Adrenal gland (tissue), 19 donors: ENCODE measurements at places on chromosomes 3 and 15. TPM values are rescaled to one million over a fixed set of nuclear protein-coding genes. Genes with fewer than 3 reads are reported as not detected.

Gene SLC7A14
- total RNA-seq, result 1.3 TPM

- peaks cover 11% of the 10 kb centered on the region for H3K27me3 ChIP-seq
- H3K4me1 ChIP-seq, result no peaks in the 10 kb centered on the region
- H3K4me3 ChIP-seq, result no peak overlapping the region
- peak; percentile 5 for DNase-seq
These were observed 130.6 kb upstream of the MEF2A start for GRCh38 chr15:99435113-99435695.

Gene IL17RE
- total RNA-seq, result 0.24 TPM

Gene IMPG2
- 0.25 TPM for total RNA-seq

Gene TMF1
- total RNA-seq, result 24.2 TPM

DNA sequence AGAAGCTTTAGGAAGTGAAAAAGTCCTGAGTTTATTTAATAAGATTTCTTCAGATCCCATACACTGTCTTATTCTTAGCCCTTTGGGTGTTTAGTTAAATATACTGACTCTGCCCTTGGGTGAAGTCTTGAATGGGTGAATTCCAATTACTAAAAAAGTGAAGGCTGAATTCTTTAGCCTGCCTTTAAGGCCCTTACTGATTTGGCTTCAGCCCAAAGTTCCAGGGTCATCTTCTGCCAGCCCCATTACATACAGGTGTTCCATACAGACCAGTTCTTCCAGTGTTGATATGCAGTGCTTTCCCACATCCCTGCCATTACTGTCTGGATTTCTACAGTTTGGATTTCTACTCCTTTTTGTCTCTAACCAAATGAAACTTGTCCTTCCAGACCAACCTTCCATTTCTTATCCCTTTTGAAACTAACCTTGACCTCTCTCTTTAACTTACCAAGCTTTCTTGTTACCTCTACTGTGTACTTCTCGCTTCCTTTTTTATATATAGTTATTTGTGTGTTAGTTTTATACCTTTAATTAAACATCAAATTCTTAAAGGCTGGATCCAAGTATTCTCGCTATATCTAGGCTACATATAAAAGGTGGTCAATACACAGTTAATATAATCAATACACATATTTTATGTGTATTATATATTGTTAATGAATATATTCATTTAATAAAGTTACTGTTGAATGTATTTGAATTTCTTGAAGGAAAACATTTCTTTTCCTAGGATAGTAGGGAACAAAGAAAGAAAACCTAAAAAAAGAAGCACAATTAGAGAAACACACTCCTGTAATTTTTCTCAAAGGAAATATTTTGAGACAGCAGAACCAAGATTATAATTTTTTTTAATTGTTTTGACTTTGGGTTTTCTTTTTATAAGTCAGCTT lies 15.0 kb downstream of the MBNL1 start:
- DNase-seq, result no peak
- peak overlapping the region; percentile 47 for H3K27ac ChIP-seq
- H3K4me3 ChIP-seq, result no peak overlapping the region
- H3K36me3 ChIP-seq, result no peaks in the 10 kb centered on the region
- H3K27me3 ChIP-seq, result no peaks in the 10 kb centered on the region

GRCh38 chr3:12409684-12410596 lies 74.3 kb upstream of the TSEN2 start:
- no peak for DNase-seq
- no peak overlapping the region for H3K4me3 ChIP-seq
- no peak overlapping the region for H3K27ac ChIP-seq
- H3K4me1 ChIP-seq, result peaks cover 5% of the 10 kb centered on the region

Gene SEMA3B
- total RNA-seq, result 81.7 TPM

DNA sequence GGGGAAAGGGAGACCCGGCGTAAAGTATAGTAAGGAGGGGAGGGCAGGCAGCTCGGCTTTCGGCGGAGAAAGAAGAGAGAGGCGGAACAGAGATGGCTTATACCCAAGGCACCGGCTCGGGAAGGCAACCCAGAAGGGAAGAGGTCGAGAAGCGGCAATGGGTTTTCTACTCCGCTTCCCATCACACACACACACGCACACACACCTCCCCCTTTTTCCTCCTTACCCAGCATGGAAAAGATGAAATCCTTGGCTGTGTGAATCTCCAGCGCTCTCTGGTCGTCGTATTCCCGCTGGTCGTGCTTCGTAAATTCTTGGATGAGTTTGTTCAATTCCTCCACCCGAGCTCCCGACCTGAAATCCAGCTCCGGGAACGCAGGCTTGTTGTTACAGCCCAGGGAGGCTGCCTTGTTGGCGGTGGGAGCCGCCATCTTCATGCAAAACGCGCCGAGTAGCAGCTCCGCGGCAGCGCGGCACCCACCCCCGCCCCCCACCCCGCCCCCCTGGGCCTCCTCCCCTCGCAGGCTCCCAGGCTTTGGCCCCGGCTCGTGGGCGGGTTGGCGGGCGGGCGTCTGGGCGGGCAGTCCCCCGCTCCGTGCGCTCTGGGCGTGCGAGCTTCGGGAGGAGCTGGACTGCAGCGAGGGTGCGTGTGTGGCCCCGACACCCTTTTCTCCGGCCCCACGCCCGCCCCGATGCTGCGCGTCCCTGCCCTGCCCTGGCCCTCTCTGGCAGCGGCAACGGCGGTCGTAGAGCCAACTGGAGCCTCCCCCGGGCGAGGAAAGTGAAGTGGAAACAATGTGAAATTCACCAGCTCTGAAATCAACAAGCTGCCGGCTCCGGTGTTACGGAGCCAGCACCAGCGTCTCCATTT lies at the start of gene MB21D2:
Gene MB21D2 (minus strand): TSS at position 453 of the 871 bp plus-strand sequence. CDS start 16 bp downstream, at position 437.
- peak within 1 kb of the TSS; percentile 90 for H3K27ac ChIP-seq
- peak within 1 kb of the TSS; percentile 54 for H3K4me3 ChIP-seq
- no peaks in the 10 kb centered on the region for H3K4me1 ChIP-seq
- no peaks in the 10 kb centered on the region for H3K36me3 ChIP-seq
- DNase-seq, result peak; percentile 76

- DNase-seq, result no peak
- no peak overlapping the region for H3K27ac ChIP-seq
- H3K4me3 ChIP-seq, result no peak overlapping the region
These were observed 37.7 kb upstream of the FGD5 start for GRCh38 chr3:14780927-14781507.

DNA sequence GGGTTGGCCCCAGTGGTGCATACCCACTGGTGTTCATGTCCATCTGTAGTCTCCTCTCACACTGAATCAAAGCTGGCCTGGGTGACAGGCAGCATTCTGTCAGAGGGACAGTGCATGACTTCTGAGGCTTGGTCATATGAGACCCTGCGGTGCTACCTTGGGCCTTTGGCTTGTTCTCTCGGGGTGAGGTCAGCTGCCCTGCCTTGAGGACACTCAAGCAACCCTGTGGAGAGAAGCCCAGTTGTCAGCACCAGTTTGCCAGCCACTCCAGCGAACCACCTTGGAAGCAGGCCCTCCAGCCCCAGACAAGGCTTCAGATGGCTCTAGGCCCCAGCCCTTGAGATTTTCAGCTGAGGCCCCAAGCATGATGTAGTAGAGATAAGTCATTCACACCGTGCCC lies 16.9 kb upstream of the RAB7A start:
- H3K36me3 ChIP-seq, result no peaks in the 10 kb centered on the region
- DNase-seq, result no peak
- no peaks in the 10 kb centered on the region for H3K27me3 ChIP-seq
- H3K4me1 ChIP-seq, result no peaks in the 10 kb centered on the region

GRCh38 chr15:33729653-33730052 lies 238.6 kb upstream of the CHRM5 start:
- no peak overlapping the region for H3K4me3 ChIP-seq
- no peak overlapping the region for H3K27ac ChIP-seq
- no peaks in the 10 kb centered on the region for H3K36me3 ChIP-seq

DNA sequence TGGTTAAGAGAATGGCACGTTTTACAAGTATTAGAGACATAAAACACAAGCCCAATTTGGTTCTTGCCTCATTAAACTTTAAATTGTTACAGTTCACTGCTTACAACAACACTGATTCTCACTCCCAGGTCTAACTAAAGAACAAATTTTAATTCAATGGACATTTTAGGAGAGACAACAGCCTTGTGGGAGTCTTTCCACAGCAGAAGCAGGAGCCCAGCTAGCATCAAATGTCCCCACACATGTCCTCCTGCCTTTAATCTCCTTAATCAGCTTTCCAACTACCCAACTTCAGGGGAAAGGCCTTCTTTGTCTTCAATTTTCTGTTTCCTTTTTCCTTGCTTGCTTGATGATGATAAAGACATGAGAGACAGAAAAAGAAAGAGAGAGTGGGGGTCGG lies 287.8 kb upstream of the WNT5A start:
- DNase-seq, result no peak
- H3K27ac ChIP-seq, result no peak overlapping the region
- no peak overlapping the region for H3K4me3 ChIP-seq

DNA sequence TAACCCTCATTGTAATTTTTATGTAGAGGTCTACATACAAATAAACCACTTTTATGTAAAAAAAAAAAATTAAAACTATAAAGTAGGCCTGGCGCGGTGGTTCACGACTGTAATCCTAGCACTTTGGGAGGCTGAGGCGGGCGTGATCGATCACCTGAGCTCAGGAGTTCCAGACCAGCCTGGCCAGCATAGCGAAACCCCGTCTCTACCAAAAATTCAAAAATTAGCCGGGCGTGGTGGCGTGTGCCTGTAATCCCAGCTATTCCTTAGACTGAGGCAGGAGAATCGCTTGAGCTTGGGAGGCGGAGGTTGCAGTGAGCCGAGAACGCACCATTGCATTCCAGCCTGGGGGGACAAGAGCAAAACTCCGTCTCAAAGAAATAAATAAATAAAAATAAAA lies 766 bp upstream of the SLC12A6 start:
- H3K36me3 ChIP-seq, result peaks cover 9% of the 10 kb centered on the region
- H3K4me3 ChIP-seq, result peak overlapping the region; percentile 77
- peak overlapping the region; percentile 86 for H3K27ac ChIP-seq
- no peaks in the 10 kb centered on the region for H3K27me3 ChIP-seq
- DNase-seq, result no peak

- no peaks in the 10 kb centered on the region for H3K4me1 ChIP-seq
- no peak overlapping the region for H3K4me3 ChIP-seq
- H3K36me3 ChIP-seq, result no peaks in the 10 kb centered on the region
- no peaks in the 10 kb centered on the region for H3K27me3 ChIP-seq
- H3K27ac ChIP-seq, result no peak overlapping the region
- no peak for DNase-seq
These were observed 344.7 kb upstream of the RBMS3 start for GRCh38 chr3:28936154-28936553.

DNA sequence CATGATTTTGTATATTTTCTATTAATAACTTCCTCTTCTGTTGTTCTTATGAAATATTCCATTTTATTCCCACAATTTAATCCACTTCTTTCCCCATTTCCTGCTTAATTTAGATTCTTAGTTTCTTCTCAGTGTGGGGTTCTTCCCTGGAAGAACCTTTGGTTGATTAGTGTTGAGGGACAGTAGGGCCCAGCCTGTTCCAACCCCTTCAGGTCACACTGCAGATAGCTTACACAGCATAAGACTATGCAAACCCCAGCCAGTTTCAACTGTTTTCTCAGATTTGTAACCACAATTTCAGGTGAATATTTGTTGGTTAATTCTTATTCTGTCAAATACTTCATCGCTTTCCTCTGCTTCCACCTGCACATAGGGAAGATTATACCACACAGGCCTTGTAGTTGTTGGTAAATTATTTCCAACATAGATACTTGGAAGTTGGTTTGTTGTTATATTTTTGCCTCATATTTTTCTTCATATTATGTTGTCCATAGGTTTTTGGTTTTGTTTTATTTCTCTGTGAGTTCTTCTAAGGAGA lies 34.7 kb downstream of the AADACL2 start:
- no peak overlapping the region for H3K4me3 ChIP-seq
- H3K27ac ChIP-seq, result no peak overlapping the region
- no peaks in the 10 kb centered on the region for H3K36me3 ChIP-seq
- H3K27me3 ChIP-seq, result no peaks in the 10 kb centered on the region

Gene CPN2
- 14.3 TPM for total RNA-seq

Gene GPR149
- total RNA-seq, result not detected

DNA sequence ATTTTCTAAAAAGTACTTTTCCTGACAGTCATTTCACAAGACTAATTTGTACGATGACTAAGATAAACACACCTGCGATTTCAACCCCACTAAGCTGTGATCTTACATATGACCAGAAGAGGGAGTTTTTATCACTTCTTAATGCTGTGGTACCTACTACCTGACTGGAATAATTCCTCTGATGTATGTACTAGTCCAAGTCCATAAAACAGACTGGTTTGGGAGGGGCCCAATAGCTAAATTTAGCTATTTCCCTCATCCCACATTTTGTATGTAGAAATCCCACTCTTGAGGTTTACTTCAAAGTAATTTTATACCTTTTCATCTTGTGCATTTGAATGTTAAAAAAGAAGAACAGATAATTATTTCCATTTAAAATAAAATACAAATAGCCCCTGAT lies 49.7 kb upstream of the SCAANT1 start:
- H3K4me1 ChIP-seq, result peaks cover 36% of the 10 kb centered on the region
- no peaks in the 10 kb centered on the region for H3K27me3 ChIP-seq
- H3K27ac ChIP-seq, result no peak overlapping the region
- no peak for DNase-seq
- H3K36me3 ChIP-seq, result no peaks in the 10 kb centered on the region
- H3K4me3 ChIP-seq, result no peak overlapping the region

DNA sequence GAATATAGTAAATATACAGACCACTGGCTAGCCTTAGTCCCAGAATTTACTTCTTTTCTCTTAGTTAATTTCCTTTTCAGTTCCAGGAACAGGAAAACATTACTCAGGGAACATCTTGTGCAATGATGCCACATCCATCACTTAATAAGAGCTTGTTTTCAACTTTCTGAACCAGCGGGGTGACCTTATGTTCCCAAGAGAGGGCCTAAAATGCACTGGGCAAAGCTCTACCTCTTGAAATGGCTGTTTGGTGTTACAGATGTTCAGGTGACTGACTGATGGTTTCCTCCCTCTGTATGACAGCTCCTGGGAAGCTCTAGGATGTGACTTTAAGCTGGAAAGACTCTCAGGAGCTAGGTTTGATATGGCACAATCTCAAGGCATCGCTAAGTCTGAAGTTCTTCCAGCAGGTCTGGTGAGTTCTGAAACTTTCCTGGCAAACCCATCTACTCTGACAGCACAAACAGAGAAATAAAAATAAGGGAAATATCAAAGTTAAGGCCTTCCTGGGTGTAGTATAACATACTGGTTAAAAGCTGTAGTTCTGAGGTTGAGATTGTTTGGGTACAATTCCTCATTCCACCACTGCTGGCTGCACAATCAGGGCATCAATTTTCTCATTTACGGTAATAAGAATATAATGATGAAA lies 98.6 kb downstream of the ZIC1 start:
- H3K27me3 ChIP-seq, result no peaks in the 10 kb centered on the region
- DNase-seq, result peak; percentile 42
- H3K4me1 ChIP-seq, result no peaks in the 10 kb centered on the region
- no peaks in the 10 kb centered on the region for H3K36me3 ChIP-seq

DNA sequence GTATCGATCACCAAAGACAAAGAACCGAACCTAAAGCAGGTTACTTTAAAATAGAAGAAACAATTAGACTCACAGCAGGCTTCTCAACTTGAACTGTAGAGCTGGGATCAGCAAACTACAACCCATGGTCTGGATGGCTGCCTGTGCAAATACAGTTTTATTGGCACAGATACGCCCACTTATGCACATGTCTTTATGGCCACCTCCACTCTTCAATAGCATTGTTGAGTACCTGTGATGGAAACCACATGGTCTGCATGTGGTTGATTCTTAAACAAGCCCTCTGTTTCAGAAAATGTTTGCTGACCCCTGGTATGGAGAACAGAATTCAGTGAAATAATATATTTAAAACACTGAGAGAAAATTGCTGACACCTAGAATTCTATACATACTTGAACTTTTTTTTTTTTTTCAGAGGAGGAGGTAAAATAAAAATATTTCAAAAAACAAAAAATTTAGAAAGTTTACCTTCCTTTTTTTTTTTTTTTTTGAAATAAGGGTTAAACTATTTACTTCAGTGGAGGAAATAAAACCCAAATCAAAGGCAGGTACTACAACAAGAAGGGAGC lies 263.8 kb upstream of the ATP10A start:
- H3K27ac ChIP-seq, result no peak overlapping the region
- no peak for DNase-seq
- H3K4me3 ChIP-seq, result no peak overlapping the region
